SW480 (cell line): ENCODE measurements at places on chromosomes 4 and X.

- DNase-seq = no peak
Observed at GRCh38 chrX:100798484-100799214, 21.5 kb upstream of the CSTF2 start.

- DNase-seq = no peak
Observed at GRCh38 chrX:72094894-72095293, 36.8 kb downstream of the RTL5 start.

GRCh38 chrX:38346150-38346549, 6.3 kb upstream of the OTC start:
- DNase-seq = no peak

DNA sequence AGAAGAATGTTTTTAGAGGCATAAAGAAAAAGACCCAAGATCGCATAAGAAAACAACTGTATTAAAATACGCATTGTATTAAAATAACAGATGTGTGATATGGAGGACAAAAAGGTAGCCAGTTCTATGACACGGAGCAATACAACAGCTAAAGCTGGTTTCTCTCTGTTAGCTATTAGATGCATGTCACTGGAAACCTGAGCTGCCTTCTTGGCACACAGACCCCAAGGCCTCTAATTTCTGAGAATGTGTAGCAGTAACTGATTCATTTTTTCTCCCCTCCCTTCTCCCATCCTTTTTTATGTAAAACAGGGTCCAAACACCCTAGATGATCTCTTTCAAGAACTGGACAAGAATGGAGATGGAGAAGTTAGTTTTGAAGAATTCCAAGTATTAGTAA, 4.1 kb downstream of the S100G start:
- DNase-seq = no peak
